ENCODE measurements at places on chromosomes 11 and 22.
A peak's percentile ranks its signal among the peaks of the same experiment; 100 is the strongest.

GRCh38 chr11:620201-620600 is 4.5 kb upstream of the IRF7 start:
- no peak overlapping the region for H3K4me3 ChIP-seq
- no peak for DNase-seq
- no peak overlapping the region for H3K27ac ChIP-seq
- H3K27me3 ChIP-seq = no peaks in the 10 kb centered on the region
- H3K36me3 ChIP-seq = no peaks in the 10 kb centered on the region

GRCh38 chr22:19149047-19149883 is 827 bp downstream of the GSC2 start:
- peaks cover 34% of the 10 kb centered on the region for H3K27me3 ChIP-seq
- no peak for DNase-seq
- H3K36me3 ChIP-seq = no peaks in the 10 kb centered on the region
- no peak overlapping the region for H3K27ac ChIP-seq
- peaks cover 18% of the 10 kb centered on the region for H3K4me1 ChIP-seq

GRCh38 chr22:41305646-41306045 is 4.3 kb downstream of the ZC3H7B start:
- no peak for DNase-seq
- H3K36me3 ChIP-seq = no peaks in the 10 kb centered on the region
- no peak overlapping the region for H3K4me3 ChIP-seq
- peak overlapping the region; percentile 27 for H3K27ac ChIP-seq
- no peaks in the 10 kb centered on the region for H3K27me3 ChIP-seq

DNA sequence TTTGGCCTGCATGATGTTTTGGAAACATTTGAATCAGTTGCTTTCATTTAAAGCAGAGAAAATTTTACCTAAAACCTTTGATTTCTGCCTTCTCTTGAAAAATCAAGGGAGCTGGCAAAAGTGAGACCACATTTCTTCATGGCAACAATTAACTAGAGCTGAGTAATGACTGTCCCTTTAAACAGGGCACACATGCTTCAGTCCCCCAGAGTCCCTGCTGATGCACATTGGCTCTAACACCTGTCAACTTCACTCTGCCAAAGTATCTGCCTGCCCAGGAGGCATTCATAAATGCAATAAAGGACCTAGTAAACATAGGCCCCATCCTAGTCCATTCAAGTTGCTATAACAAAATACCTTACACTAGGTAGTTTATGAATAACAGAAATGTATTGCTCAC is 87.1 kb upstream of the LDLRAD3 start:
- H3K36me3 ChIP-seq = no peaks in the 10 kb centered on the region
- no peaks in the 10 kb centered on the region for H3K27me3 ChIP-seq
- no peak for DNase-seq
- no peak overlapping the region for H3K27ac ChIP-seq
- no peaks in the 10 kb centered on the region for H3K4me1 ChIP-seq
- no peak overlapping the region for H3K4me3 ChIP-seq

DNA sequence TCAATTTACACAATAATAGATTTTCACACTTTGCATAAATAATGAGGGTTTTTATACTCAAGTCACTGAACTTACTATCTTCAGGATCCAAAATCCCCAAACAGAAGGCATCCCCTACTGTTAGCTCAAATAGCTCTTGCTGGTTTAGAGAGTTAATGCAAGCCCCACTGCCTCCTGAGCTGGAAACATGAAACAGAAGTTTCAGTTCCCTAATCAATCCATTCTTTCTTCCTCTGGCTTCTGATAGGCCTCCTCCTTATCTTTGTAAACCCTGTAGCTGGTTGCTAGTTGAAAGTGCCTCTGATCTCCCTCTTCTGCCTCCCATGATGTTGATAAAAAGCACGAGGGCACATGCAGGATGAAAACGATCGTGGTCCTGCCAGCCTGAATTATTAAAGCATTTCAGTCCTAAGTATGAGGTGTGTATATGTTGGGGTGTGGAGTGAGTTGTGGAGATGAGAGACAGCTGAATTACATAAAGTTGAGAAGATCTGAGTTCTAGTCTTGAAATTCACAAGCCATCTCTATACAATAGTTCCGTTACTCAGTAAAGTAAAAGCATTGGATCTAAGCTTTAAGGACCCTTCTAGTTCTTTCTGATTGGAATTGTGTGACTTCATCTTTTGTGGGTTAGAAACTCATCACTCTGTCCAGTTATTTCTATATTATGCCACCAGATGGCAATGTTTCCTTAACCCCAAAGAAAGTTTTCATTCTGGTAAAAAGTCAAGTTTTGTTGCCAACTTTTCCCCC is 35.0 kb upstream of the EHF start:
- no peaks in the 10 kb centered on the region for H3K27me3 ChIP-seq
- peak overlapping the region; percentile 78 for H3K27ac ChIP-seq
- no peaks in the 10 kb centered on the region for H3K36me3 ChIP-seq
- H3K4me3 ChIP-seq = no peak overlapping the region
- peaks cover 19% of the 10 kb centered on the region for H3K4me1 ChIP-seq
- DNase-seq = no peak

GRCh38 chr22:23093051-23093788 is 22.9 kb downstream of the GNAZ start:
- DNase-seq = no peak
- H3K4me3 ChIP-seq = no peak overlapping the region
- H3K36me3 ChIP-seq = no peaks in the 10 kb centered on the region
- H3K27ac ChIP-seq = no peak overlapping the region
- H3K4me1 ChIP-seq = peaks cover 15% of the 10 kb centered on the region

GRCh38 chr11:33716243-33716642 is 15.6 kb upstream of the C11orf91 start:
- peaks cover 7% of the 10 kb centered on the region for H3K36me3 ChIP-seq
- H3K27ac ChIP-seq = no peak overlapping the region
- no peak overlapping the region for H3K4me3 ChIP-seq
- no peak for DNase-seq
- no peaks in the 10 kb centered on the region for H3K27me3 ChIP-seq

- H3K27me3 ChIP-seq = no peaks in the 10 kb centered on the region
- peaks cover 3% of the 10 kb centered on the region for H3K4me1 ChIP-seq
- no peak overlapping the region for H3K4me3 ChIP-seq
- no peak for DNase-seq
These were observed 12.5 kb downstream of the HIRA start for GRCh38 chr22:19419086-19419463.

DNA sequence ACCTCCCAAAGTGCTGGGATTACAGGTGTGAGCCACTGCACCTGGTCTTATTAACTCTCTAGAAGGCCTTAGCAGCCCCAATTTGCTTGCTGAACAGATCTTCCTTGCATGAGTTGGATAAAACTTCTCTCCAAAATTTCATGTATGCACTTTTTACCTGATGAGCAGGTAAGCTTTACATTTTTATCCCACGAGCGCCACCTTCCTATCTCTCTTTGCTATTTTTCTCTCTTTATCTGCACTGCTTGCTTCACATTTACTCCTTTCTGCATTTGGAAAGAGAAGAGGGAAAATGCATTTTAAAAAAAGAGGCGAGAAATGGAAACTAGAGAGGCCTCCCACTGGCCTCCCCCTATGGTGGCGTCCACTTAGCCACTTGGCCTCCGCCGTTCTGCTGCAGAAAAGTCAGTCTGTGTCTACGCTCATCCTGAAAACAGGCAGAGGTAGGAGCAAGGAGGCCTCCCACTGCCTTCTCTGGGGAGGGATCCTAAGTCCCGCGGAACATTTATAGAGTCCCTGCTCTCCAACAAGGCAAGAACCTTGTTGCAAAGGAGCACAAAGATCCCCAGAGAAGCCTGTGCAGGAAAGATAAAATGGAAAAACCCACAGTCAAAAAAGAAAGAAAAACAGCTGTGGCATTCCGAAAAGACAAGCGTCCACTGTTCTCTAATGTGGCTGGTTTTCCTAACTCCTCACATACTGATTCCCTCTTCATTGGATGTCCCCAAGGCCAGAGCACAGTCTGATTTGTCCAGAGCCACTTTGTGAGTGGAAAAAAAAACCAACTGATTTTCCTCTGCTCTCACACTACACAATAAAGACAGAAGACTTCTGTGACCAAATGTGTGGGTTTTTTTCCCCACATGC is 62.2 kb upstream of the INCENP start:
- no peaks in the 10 kb centered on the region for H3K4me1 ChIP-seq
- no peak overlapping the region for H3K27ac ChIP-seq
- H3K36me3 ChIP-seq = no peaks in the 10 kb centered on the region
- no peaks in the 10 kb centered on the region for H3K27me3 ChIP-seq
- no peak overlapping the region for H3K4me3 ChIP-seq

DNA sequence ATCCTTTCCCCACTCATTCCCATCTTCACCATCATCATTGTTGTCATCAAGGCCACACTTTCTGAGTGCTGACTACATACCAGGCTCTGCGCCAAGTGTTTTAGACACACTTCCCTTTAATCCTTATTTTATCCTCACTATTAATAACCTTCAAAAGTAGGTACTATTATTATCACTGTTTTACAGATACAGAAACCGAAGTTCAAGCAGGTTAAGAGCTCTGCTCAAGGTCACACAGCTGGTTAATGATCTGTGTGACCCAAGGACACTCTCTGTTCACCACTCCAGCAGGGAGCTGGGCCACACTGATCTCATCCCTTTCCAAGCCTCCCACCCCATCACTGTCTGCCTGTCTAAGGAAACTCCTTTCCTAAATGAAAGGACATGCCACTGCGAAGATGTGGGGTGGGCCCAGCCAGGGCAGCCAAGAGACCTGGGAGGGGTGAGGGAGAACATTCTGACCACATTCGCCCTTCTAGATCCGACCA is 17.2 kb upstream of the TSKU start:
- H3K27me3 ChIP-seq = no peaks in the 10 kb centered on the region
- H3K4me3 ChIP-seq = no peak overlapping the region

DNA sequence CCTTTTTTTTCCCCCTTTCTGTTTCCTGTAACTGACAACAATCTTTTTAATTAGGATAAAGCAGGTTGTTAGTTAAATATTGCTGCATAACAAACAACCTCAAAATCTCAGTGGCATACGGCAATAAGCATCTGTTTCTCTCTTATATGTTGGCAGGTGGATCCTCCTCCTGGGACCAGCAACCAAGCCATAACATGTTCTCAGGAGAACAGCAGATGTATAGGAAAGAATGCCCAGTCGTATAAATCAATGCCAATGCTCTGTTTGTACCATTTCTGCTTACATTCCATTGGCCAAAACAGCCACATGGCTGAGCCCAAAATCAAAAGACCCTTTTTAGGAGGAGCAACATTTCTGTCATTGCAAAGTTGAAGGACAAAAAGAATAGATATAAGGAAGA is 445.7 kb downstream of the AASDHPPT start:
- H3K4me3 ChIP-seq = no peak overlapping the region
- no peak for DNase-seq
- H3K36me3 ChIP-seq = no peaks in the 10 kb centered on the region

DNA sequence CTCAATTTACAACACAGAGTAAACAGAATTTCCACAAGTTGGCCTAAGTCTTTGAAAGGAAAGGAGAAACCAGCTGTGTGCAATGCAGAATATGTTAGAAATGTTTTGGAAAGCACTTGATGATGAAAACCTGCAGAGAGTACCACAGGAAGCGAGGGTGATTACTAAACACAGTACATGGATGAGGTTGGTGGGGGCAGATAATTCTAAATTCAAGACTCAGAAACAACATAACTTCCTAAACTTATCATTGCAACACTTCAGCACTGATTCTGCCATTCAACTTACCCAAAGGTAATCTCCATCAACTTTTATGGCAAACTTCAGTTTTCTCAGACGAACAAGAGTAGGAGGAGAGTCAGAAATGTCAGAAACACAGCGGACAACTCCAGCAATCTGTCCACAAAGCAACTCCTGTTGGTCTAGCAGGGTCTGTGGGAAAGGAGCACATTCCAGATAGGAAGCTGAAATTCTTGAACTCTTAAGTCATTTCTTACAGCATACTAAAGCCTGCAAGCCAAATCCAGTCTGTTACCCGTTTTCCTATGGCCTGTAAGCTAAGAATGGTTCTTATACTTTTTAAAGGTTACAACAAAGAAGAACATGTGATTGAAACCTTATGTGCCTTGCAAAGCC is 6.8 kb downstream of the HPS4 start:
- no peaks in the 10 kb centered on the region for H3K27me3 ChIP-seq
- H3K4me1 ChIP-seq = peaks cover 23% of the 10 kb centered on the region
- no peak overlapping the region for H3K27ac ChIP-seq
- H3K4me3 ChIP-seq = no peak overlapping the region

GRCh38 chr11:4697585-4697984 is at the start of gene OR51E2:
Gene OR51E2, minus strand, starts transcription at chr11:4697853. Its CDS starts 15,142 bp downstream, at chr11:4682711.
- H3K36me3 ChIP-seq = no peaks in the 10 kb centered on the region
- no peaks in the 10 kb centered on the region for H3K4me1 ChIP-seq
- DNase-seq = no peak
- no peak within 1 kb of the TSS for H3K4me3 ChIP-seq
- no peaks in the 10 kb centered on the region for H3K27me3 ChIP-seq
- H3K27ac ChIP-seq = no peak within 1 kb of the TSS

- no peak for DNase-seq
- H3K4me1 ChIP-seq = no peaks in the 10 kb centered on the region
- H3K4me3 ChIP-seq = no peak overlapping the region
- H3K27me3 ChIP-seq = peaks cover 10% of the 10 kb centered on the region
- no peaks in the 10 kb centered on the region for H3K36me3 ChIP-seq
These were observed 1333.9 kb downstream of the BRD1 start for GRCh38 chr22:48493733-48494132.

DNA sequence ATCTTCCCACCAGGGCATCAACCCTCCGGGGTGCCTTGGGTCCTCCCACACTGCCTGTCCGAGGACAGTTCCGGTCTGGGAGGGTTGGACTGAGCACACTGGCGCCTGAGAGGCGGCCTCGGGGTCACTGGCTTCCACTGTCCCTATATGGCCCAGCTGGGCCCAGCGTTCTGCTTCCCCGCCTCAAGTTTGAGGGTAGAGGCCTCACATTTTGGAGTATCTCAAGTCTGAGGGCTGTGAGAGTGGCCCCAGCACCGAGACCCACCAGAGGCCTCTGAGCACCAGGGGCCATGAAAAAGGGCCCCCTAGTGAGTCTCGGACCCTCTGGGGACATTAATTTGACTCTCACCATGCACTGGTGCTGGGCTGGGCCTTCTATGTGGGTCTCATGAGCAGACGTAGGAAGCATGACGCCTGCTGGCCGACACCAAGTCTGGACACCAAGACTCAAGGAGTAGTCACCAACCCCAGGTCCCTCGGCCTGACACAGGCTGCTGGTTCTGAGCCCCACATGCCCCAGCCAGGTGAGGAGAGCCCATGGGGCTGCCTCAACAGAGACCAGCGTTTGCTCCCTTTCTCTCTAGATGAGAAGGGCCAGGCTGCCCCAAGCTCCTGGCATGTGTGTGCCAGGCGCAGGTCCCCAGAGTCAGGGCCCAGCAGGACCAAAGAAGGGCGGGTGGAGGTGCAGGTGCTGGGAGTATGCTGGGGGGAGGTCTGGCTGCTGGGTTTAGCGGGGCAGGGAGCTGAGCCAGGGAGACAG is 27.5 kb downstream of the ARVCF start:
- no peaks in the 10 kb centered on the region for H3K27me3 ChIP-seq
- H3K27ac ChIP-seq = no peak overlapping the region
- H3K4me1 ChIP-seq = peaks cover 61% of the 10 kb centered on the region
- no peaks in the 10 kb centered on the region for H3K36me3 ChIP-seq
- DNase-seq = no peak
- no peak overlapping the region for H3K4me3 ChIP-seq

- DNase-seq = no peak
- no peak overlapping the region for H3K27ac ChIP-seq
- H3K27me3 ChIP-seq = no peaks in the 10 kb centered on the region
- H3K4me1 ChIP-seq = no peaks in the 10 kb centered on the region
- no peak overlapping the region for H3K4me3 ChIP-seq
These were observed 39.2 kb upstream of the IGLL5 start for GRCh38 chr22:22848364-22848866.

GRCh38 chr11:2531277-2531986 is 86.6 kb downstream of the KCNQ1 start:
- no peaks in the 10 kb centered on the region for H3K36me3 ChIP-seq
- peaks cover 32% of the 10 kb centered on the region for H3K4me1 ChIP-seq
- no peak for DNase-seq
- no peak overlapping the region for H3K4me3 ChIP-seq
- H3K27ac ChIP-seq = no peak overlapping the region

Data from esophagus squamous epithelium (tissue), 5 donors.